ENCODE measurements at places on chromosomes 6 and 20. TPM values are rescaled to one million over a fixed set of nuclear protein-coding genes. Genes with fewer than 3 reads are reported as not detected.
A peak's percentile ranks its signal among the peaks of the same experiment; 100 is the strongest.

ADISSP gene
- total RNA-seq: 13.2 TPM

TP53TG5 gene
- total RNA-seq: not detected

- no peak overlapping the region for H3K4me3 ChIP-seq
- H3K4me1 ChIP-seq: no peaks in the 10 kb centered on the region
- no peak overlapping the region for H3K27ac ChIP-seq
- DNase-seq: peak; percentile 45
Observed at GRCh38 chr6:137571854-137572253, 77.7 kb upstream of the OLIG3 start.

GRCh38 chr6:45428727-45429126 lies 51.0 kb upstream of the SUPT3H start:
- DNase-seq: no peak
- H3K36me3 ChIP-seq: no peaks in the 10 kb centered on the region
- peaks cover under 1% of the 10 kb centered on the region for H3K27me3 ChIP-seq
- H3K4me1 ChIP-seq: peaks cover under 1% of the 10 kb centered on the region
- H3K27ac ChIP-seq: no peak overlapping the region
- H3K4me3 ChIP-seq: no peak overlapping the region

All from Peyer's patch (tissue), 4 donors.